Stimulated activated CD8-positive, alpha-beta memory T cell treated with anti-CD3 and anti-CD28 coated beads, Interleukin-4, amount 100 ng/mL, for 1 hour (primary cell): ENCODE measurements at places on chromosomes 4 and X.

GRCh38 chr4:123232439-123232838 lies 164.2 kb upstream of the SPRY1 start:
- no peak for DNase-seq

DNA sequence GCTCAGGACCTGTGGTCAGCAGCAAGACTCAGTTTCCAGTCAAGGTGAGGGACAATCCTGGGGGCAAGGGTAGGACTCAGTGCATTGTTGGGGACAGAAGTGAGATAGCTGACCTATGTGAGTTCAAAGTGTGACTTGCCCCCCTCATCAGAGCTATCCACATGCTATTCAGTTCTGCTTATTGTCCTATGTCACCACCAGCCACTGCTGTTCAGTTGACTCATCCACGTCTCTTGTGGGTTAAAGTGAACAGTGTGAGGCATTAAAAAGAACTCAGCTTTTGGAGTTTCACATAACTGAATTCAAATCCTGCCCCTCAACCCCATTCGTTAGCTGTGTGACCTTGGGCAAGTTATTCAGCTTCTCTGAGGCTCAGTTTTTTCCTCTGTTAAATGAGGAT lies 4.4 kb upstream of the APLN start:
- no peak for DNase-seq

- DNase-seq: no peak
Measured at GRCh38 chrX:119583431-119584059, 9.2 kb downstream of the UBE2A start.

DNA sequence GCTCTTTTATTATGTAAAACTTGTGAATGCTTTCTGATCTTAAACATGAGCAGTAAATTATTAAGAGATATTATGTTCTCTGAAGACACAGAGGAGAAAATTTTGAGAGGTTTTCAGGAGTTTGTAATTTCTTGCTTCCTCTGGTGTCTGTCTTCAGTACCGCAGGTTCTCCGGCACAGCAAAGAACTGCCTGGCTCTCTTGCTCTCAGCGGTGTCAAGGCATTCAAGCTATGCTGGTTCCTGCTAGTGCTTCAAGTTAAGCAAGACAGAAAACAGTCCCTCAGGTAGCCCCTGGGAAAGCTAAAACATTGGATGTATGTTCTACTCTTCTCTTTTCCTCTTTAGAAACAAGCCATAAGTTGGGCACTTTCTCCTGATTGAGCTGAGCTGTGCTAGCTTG lies 120.2 kb upstream of the CENPE start:
- DNase-seq: no peak

DNA sequence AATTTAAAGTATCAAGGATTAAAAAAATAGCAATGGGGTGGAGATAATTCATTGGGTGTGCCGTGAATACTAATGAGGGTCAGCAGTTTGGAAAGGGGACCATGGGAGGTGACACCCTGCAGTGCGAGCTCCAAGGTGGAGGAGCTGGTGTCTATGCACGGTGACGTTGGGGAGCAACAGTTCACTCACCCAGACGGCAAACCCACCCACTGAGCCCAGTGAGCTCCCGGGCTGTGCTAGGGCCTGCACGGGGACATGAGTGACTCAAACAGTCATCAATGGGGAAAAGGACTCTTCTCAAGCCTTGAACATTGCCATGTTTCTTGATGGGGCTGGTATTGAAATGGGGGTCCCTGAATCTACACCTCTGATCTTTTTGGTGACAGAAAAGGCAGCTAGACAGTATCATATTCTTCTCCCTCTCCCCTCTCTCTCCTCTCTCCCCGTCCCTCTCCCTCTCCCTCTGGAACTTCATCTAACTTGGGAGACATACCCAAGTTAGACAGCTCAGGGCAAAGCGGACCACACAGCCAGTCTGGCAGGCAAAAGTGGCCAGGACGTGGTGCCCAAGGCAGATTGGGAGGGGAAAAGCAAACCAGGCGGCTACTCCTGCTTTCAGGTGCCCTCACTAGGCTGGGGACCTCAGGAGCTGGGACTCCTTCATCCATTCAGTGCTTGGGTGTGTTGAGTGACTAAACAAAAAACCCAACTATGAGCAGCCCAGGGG lies 26.3 kb upstream of the PPP2R2C start:
- no peak for DNase-seq

DNA sequence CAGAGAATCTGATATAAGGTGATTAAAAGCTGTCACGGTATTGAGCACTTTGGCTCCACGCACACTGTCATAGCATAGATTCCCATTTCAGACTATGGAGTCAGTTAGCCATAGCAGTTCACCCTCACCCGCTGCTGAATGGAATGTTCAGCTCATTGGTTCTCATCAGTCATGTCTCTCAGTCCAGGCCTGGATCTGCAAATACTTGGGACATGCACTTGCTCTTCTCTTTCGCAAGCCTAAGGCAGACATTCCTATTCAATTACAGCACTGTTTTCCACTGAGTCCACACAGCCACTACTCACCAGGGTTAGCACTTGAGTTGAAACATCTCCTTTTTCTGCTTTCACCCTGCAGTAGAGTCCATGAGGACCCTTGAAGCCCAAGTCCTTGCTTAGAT lies 30.6 kb upstream of the SCML1 start:
- DNase-seq: no peak

DNA sequence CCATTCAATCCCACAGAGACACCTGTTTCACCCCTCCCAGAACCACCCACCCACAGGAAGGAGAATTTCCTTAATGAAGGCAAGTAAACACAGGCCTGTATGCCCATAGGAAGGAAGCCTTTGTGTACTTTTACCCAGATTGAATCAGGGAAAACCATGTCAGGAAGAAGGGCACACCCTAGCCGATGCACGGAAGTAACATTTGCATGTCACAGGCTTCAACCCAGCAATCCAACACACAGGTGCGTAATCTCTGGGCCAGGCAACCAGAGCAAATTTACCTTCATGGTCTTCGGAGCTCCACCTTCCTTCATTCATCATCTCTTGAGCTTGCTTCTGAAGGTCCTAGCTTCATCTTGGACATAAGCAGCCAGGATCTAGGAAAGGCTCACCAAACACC lies 206.3 kb downstream of the SHROOM3 start:
- no peak for DNase-seq

DNA sequence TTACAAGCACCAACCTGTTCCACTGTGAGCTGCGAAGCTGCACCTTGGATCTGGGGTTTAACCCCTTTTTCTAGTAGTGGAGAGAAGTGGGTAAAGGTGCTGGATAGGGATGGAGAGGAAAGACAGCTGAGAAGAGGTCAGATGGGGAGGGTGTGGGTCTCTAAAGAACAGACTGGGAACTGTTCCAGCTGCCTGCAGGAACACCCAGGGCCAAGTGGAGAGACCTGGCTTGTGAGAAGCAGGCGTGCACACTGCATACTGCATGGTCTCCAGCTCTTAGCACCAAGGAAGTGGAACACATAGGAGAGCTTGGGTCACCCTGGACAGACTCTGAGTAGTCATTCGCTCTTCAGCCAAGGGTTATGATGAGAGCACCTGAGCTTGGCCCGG lies 16.1 kb downstream of the BCOR start:
- DNase-seq: no peak

DNA sequence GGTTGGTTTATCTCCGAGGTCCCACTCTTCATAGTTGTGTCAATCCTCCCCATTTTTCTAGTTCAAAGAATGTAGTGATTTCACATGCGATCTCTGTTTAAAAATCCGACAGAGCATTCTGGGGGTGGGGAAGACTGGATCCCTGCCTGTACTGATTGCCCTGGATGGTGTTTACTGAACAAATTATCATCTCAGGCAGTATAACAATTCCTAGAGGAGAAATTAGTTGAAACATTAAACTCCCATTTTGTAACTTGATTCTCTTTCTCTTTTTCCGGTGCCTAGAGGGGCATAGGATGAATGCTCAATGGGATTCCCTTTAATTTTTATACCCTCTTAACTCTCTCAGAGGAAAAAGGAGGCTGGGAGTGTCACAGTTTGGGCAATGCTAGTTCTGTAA lies 10.0 kb upstream of the CWH43 start:
- DNase-seq: no peak

DNA sequence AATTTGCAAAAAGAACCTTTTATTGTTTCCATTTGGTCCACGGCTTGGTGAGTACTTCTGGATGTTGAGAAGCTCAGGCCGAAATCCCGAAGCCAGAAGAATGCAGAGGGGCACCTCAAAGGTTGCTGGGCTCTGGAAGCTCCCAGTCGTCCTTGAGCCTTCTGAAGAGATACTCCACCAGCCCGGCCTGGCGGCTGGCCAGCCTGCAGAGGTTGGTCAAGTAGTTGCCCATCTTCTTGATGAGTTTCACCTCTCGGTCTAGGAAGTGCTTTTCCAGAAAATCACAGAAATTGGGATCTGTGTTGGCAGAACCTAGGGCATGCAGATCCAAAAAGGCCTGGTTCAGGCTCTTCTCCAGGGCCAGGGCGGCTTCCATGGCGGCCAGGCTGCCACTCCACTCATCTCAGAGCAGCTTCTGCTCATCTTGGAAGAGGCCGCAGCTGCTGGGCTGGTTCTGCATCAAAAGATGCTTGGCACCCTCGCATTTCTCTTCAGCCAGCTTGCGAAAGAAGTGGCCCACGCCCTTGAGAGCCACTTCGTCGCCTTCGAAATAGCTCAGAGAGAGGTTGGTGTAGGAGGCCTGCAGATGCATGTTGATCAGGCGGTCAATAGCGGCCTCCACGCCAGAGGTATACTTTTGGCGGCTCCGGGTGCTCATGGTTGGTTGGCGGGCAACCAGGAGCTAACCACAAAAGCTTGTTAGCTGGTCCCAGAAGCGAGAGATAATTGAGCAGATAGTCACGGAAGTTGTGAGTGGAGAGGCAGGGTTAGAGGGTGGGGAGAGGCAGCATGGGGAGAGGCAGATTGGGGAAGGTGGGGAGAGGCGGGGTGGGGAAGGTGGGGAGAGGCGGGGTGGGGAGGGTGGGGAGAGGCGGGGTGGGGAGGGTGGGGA lies 76.5 kb upstream of the TSPAN7 start:
- no peak for DNase-seq

DNA sequence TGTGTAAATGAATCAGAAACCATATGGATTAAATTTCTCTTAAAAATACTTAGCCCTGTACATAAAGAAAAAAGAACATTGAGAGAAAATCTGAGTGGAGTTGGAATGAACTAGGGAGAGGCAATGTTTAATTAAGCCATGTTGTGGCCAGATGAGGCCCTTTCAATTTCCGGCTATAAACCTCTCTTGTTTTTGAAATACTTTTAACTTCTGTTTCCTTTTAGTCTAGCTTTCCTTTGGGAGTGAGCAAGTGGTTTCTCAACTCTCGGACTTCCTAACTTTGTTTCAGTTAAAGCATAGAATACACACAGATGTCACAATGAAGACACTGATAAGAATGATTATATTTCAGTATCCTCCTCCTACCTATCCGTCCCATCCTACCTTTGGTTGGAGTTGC lies 197.2 kb downstream of the ARHGAP24 start:
- DNase-seq: no peak

DNA sequence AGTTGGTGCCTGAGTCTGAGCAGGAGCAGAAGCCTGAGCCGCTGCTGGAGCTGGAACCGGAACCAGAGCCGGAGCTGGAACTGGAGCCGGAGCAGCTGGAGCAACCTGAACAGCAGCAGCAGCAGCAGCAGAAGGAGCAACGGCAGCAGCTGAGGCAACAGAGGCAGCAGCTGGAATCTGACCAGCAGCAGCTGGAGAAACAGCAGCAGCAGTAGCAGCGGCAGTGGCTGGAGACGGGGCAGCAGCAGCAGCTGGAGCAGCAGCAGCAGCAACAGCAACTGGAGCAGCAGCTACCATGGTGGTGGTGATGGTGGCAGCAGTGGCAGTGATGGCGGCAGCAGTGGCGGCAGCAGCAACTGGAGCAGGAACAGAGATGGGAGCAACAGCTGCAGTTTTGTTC lies 61.5 kb downstream of the AMOT start:
- DNase-seq: no peak

- DNase-seq: no peak
Measured at GRCh38 chr4:17094876-17095210, 196.4 kb upstream of the LDB2 start.

- no peak for DNase-seq
Measured at GRCh38 chrX:141969706-141970105, 66.0 kb downstream of the MAGEC1 start.

DNA sequence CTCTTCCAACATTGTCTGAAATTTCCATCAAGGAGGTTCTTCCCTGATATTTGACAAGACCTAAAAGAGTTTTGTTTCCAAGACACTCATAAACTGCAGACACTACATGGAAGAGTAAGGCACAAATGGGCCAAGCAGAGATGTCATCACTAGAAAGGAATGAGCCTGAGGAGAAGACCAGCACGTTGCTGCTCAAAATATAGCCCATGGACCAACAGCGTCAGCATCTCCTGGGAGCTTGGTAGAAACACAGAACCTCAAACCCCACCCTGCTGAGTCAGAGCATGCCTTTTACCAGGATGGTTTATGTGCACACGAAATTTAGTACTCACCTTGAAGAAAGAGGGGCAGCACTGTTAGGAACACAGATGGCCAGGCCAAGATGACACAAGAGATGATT lies 128.7 kb upstream of the MID1 start:
- DNase-seq: no peak

DNA sequence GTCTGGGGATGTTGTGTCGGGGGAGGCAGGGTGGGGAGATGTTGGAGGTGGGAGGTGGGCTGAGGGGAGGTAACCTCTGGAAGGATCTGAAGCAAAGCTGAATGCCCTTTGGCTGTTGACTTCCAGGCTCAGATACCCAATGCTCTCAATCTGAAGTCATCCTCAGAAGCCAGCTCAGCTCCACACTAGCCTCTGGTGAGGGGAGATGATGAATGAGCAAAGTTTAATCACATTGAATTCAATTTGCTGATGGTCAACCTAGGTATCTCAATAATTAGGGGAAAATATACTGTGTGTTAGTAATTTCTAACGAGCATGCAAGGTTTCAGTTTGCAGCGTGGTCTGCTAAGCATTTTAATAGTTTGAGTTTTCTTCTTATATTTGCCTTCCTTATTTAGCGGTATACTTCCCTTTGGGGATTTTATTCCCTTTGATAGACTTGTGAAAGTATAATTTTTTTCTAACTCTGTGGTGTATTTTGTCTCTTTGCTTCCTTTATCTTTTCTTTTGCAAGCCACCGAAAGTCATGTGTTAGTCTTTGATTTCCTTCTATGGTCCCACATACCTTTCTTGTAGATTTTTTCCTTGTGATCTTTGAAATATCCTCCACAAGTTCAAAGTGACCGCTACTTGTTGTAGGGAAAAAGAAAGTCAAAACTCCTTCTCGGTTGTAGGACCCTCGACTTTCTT lies 146.3 kb upstream of the LEF1 start:
- no peak for DNase-seq

GRCh38 chr4:184099000-184099399 lies 118.7 kb downstream of the ENPP6 start:
- DNase-seq: no peak

GRCh38 chr4:112201915-112202505 lies 29.6 kb upstream of the AP1AR start:
- DNase-seq: no peak

DNA sequence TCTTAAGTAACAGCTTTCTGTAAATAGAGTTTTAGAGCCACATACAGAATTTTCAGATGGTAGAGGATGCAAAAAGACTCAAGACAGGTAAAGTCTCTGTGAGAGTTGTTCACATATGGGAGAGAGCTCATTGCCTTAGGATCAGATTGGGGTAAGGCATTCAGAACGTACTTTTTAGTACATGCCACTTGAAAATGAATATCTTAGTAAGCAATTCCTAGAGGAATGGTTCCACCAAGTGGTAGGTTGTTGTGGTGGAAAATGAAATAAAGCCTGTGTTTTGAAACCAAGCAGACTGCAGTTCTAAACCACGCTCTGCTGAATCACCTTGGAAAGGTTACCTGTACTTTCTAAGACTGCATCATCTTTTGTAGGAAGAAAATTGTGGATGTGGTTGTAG lies 547.0 kb upstream of the LCORL start:
- no peak for DNase-seq

GRCh38 chr4:113349430-113349829 lies 300.0 kb downstream of the ANK2 start:
- no peak for DNase-seq

GRCh38 chr4:32864713-32865351 lies 2144.7 kb downstream of the PCDH7 start:
- no peak for DNase-seq
